ENCODE measurements at places on chromosomes 12 and 14. TPM values are rescaled to one million over a fixed set of nuclear protein-coding genes. Genes with fewer than 3 reads are reported as not detected.

DNA sequence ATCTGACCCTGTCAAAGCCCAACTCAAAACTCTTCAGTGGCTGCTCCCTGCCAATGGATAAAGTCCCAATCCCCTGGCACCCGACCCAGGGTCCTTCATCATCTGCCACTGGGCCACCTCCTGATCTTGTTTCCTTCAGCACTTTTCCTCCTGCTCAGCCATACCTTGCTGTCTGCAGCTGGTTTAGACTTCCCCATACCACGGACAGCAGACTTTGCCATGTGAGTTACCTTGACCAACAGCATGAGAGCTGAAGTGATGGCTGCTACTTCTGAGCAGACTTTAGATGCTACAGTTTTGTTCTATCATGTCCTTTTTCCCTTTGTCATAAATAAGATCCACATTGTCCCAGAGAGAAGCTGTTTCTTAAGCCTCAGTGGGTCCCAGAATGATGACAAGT, 33.3 kb upstream of the STON2 start:
- H3K27ac ChIP-seq, result no peak overlapping the region
- H3K36me3 ChIP-seq, result no peaks in the 10 kb centered on the region
- peaks cover 14% of the 10 kb centered on the region for H3K4me1 ChIP-seq
- DNase-seq, result no peak

DNA sequence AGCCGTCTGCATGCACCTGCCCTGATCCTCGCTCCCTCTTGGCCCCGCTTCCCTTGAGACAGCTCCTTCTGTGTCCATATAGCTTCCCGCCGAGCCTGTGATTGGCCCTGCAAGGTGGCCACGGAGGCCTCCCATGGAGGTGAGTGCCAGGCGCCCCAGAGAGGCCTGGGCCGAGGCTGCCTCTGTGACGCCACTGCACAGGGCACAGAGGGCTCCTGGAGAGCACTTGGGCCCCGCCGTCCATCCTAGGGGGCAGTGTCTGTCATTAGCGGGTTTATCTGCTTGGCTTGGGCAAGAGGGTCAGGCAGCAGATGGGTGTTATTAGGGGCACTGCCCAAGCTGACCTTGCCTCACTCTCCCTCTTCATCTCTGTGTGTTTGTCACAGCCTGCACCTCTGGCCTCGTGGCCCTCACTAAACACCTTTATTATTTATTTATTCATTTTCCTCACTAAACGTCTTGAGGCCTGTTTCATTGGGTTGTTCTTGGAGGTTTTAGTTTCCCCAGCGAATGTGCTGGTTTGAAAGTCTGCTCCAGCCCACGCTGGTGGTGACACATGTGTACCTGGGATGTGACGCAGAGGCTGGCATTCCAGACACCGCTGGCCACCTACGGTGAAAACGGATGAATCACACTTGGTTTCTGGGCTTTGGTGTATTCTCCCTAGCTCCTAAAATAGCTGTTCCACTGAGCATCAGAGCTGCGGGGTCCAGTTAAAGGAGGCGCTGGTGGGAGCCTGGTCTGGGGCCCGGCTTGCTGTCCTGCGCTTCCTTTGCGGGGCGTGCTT, 5.9 kb downstream of the ZFYVE21 start:
- no peaks in the 10 kb centered on the region for H3K36me3 ChIP-seq
- peaks cover 15% of the 10 kb centered on the region for H3K4me1 ChIP-seq
- H3K27me3 ChIP-seq, result no peaks in the 10 kb centered on the region
- H3K4me3 ChIP-seq, result no peak overlapping the region

DNA sequence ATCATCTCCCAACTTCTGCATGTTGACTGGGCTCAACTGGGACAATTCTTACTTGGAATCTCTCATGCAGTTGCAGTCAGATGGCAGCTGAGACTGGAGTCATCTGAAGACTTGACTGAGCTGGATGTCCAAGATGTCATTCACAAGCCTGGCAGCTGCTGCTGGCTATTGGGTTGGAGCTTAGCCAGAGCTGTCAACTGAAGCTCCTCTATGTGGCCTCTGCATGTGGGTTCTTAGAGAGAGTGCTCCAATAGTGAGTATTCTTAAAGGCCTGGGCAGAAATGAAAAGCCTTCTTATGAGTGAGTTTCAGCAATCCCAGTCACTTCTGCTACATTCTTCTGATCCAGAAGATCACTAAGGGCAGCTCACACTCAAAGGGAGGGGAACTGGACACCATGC, 440.9 kb downstream of the LRIG3 start:
- no peaks in the 10 kb centered on the region for H3K27me3 ChIP-seq
- no peak for DNase-seq
- no peak overlapping the region for H3K27ac ChIP-seq

DNA sequence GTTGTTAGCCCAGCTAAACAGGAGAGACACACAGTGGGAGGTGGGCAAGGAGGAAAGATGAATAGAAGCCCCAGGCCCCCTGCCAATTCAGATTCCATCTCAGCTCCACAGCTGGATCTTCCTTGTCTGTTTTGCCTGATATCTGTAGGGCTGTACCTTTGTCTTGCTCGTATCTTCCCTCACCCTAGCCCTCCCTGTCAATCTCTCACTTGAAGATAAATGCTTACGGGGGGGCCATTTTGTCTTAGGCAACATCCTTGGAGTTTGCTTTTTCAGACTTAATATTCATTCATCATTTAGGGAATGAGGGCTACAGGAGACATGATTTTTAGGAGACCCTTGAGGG, 2.4 kb downstream of the KIF5A start:
- no peak for DNase-seq
- H3K27ac ChIP-seq, result no peak overlapping the region
- H3K4me3 ChIP-seq, result no peak overlapping the region
- peaks cover 4% of the 10 kb centered on the region for H3K27me3 ChIP-seq
- H3K4me1 ChIP-seq, result peaks cover 15% of the 10 kb centered on the region

- peaks cover 12% of the 10 kb centered on the region for H3K36me3 ChIP-seq
- H3K27ac ChIP-seq, result no peak overlapping the region
Measured at GRCh38 chr14:68637106-68638021, 155.5 kb downstream of the ZFP36L1 start.

GRCh38 chr14:98298481-98299244, 973.3 kb downstream of the BCL11B start:
- peaks cover 2% of the 10 kb centered on the region for H3K27me3 ChIP-seq
- no peaks in the 10 kb centered on the region for H3K36me3 ChIP-seq
- H3K27ac ChIP-seq, result no peak overlapping the region
- H3K4me1 ChIP-seq, result no peaks in the 10 kb centered on the region
- no peak for DNase-seq

GRCh38 chr14:76640923-76641395, 120.3 kb upstream of the VASH1 start:
- peaks cover 10% of the 10 kb centered on the region for H3K27me3 ChIP-seq
- no peak overlapping the region for H3K4me3 ChIP-seq
- H3K27ac ChIP-seq, result no peak overlapping the region
- H3K4me1 ChIP-seq, result no peaks in the 10 kb centered on the region
- no peak for DNase-seq

GRCh38 chr14:55339770-55340169, 68.5 kb downstream of the FBXO34 start:
- peak overlapping the region; percentile 88 for H3K27ac ChIP-seq
- H3K27me3 ChIP-seq, result peaks cover 20% of the 10 kb centered on the region
- H3K4me3 ChIP-seq, result no peak overlapping the region
- no peak for DNase-seq
- no peaks in the 10 kb centered on the region for H3K36me3 ChIP-seq

DNA sequence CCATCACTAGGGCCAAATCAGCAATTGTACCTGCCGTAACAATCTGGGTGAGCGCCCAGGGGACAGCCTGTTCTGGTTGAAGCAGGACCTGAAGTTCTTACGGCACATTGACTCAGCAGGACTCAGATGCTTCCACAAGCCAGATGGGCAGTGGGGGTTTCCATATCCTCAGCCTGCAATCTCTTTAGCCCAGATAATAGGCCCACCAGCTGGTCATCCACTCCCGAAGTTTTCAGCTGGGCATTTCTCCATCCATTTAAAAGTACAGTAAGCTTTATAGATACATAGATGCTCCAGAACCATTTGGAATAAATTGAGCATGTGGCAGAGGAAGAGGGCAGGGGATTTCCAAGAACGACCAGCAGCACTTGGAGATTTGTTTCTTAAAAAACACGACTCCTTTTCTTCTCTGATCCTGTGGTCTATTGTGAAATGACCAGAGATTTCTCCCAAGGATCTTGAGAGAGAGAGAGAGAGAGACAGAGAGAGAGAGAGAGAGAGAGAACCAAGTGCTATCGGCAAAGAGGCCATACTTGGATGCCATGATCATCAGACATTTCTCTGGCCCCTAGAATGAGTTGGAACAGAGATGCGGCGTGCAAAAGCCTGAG, 74.8 kb upstream of the PLXNC1 start:
- peaks cover 3% of the 10 kb centered on the region for H3K27me3 ChIP-seq
- H3K36me3 ChIP-seq, result no peaks in the 10 kb centered on the region
- no peaks in the 10 kb centered on the region for H3K4me1 ChIP-seq
- no peak overlapping the region for H3K4me3 ChIP-seq
- DNase-seq, result no peak

DNA sequence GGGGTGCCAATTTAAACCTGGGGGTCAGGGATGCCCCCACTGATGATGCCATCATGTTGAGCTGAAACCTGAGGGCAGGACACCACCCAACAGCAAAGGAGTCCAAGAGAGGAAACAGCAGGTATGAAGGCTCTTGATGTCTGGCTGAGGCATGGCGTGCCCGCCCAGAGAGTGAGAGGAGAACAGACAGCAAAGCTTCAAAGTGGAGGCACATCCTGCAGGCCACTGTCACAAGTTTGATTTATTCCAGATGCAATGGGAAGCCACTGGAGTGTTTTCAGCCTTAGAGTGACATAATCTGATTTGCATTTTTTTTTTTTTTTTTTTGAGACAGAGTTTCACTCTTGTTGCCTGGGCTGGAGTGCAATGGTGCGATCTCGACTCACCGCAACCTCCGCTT, 34.8 kb downstream of the IRF2BPL start:
- no peaks in the 10 kb centered on the region for H3K4me1 ChIP-seq
- no peak overlapping the region for H3K4me3 ChIP-seq
- H3K27me3 ChIP-seq, result peaks cover 6% of the 10 kb centered on the region
- no peak overlapping the region for H3K27ac ChIP-seq

DNA sequence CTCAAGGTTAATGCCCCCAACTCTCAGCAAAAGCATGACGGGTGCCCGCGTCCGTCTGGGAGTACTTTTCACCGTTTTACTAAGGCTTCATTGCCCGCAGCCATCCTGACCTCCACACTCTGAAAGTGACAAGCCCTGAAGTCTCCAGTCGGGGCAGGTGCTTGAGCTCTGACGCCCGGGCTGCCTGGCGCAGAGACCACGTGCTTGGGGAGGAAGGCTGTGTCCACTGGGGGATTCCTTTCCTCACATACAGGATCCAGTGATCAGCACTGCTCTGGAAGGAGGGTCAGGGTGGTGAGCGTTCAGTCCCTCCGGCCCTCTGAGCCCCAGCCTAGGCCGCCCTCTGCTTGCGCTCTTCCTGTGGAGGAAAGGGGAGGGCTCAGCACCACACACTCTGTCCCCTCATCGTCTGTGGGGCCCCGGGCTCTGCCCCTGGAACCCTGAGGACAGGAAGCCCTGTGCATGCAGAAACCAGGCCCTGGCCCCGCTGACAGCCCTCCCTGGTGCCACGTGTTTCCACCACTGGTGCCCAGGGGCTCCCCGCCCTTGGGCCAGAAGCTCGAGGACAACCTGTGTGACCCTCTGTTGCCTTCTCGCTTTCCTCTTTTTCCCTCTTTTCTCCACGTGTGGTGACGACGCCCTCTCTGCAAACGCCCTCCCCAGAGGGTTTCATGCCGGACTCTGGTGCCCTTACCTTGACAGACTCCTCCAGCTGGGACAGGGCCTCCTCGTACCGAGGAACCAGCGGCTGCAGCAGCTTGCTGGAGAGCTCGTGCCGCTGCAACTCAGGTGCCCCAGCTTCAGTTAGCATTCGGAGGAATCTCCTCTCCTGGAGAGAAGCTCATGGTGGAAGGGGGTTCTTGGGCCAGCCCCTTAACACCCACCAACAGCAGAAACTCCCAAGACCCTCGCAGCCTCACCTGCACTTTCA, 4.9 kb downstream of the DDX51 start:
- no peak for DNase-seq
- H3K27ac ChIP-seq, result no peak overlapping the region
- peaks cover 5% of the 10 kb centered on the region for H3K36me3 ChIP-seq
- peaks cover 8% of the 10 kb centered on the region for H3K27me3 ChIP-seq
- peaks cover 7% of the 10 kb centered on the region for H3K4me1 ChIP-seq

DNA sequence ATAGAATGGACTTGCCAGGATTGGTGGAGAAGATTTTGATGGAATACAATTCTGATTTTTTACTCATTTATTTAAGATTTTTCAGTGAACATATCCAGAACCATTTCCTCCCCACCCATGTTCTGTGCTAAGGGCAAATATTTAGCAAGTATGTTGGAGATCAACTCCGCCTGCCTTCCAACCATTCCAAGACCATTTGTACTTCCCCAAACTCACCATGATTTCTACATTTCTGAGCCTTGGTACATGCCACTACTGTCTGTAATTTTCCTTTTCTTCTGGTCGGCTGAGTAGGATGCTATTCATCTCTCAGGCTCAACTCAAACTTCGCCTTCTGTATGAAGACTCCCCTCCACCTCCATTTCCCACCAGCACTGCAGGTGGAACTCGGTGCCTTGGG, 150.6 kb downstream of the NTF3 start:
- no peaks in the 10 kb centered on the region for H3K4me1 ChIP-seq
- no peak overlapping the region for H3K4me3 ChIP-seq
- no peak overlapping the region for H3K27ac ChIP-seq
- H3K27me3 ChIP-seq, result peaks cover 15% of the 10 kb centered on the region
- no peaks in the 10 kb centered on the region for H3K36me3 ChIP-seq
- no peak for DNase-seq

DNA sequence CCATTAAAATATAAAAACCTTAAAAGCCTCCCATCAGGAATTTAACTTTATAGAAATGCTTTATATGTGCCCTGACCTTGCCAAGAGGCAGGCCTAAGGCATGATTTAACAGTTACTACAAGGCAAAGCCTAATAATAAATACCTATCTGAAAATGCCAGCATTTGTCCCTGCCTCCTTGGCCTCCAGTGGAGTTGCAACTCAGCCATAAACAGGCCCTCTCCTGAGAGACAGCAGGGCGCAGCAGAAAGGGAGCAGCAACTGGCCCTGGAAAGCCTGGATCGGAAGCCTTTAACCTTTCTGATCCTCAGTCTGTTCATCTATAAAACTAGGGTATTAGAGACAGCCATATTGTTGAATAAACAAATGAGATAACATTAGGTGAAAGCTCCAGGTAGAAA, 324.4 kb downstream of the PAWR start:
- no peak overlapping the region for H3K4me3 ChIP-seq
- no peaks in the 10 kb centered on the region for H3K4me1 ChIP-seq
- H3K27me3 ChIP-seq, result no peaks in the 10 kb centered on the region
- no peak overlapping the region for H3K27ac ChIP-seq

GRCh38 chr14:105139831-105140239, 28.7 kb downstream of the JAG2 start:
- H3K4me1 ChIP-seq, result no peaks in the 10 kb centered on the region
- peaks cover 10% of the 10 kb centered on the region for H3K36me3 ChIP-seq
- peaks cover 2% of the 10 kb centered on the region for H3K27me3 ChIP-seq
- no peak overlapping the region for H3K27ac ChIP-seq
- no peak for DNase-seq

GAPDH gene
- polyA plus RNA-seq, result 1,854 TPM

GCN1 gene
- 9.7 TPM for polyA plus RNA-seq

FLRT2 gene
- polyA plus RNA-seq, result not detected

PLBD1 gene
- 8.4 TPM for polyA plus RNA-seq

RAB15 gene
- 0.52 TPM for polyA plus RNA-seq

LHX5 gene
- polyA plus RNA-seq, result not detected
